Uterine smooth muscle cell (primary cell): ENCODE measurements at places on chromosomes 1 and 21. TPM values are rescaled to one million over a fixed set of nuclear protein-coding genes. Genes with fewer than 3 reads are reported as not detected.

Gene MANEAL
- total RNA-seq: 0.44 and 0.50 TPM in 2 replicates

Gene DMBX1
- total RNA-seq: not detected in 2 replicates

Gene OR2L13
- total RNA-seq: not detected in 2 replicates

Gene OR2L3
- total RNA-seq: 0.11 and 0.12 TPM in 2 replicates

Gene USH2A
- total RNA-seq: under 0.01 TPM in 1 of 2 replicates, not detected in the other

Gene P3H1
- total RNA-seq: 94.4 and 146 TPM in 2 replicates

Gene RIIAD1
- total RNA-seq: not detected in 2 replicates

Gene RGSL1
- not detected in 2 replicates for total RNA-seq

Gene OR2AK2
- total RNA-seq: 0.25 TPM in 1 of 2 replicates, not detected in the other

Gene LENEP
- total RNA-seq: 1.00 TPM in 1 of 2 replicates, not detected in the other

Gene TMPRSS3
- not detected in 2 replicates for total RNA-seq

Gene CD84
- total RNA-seq: not detected in 2 replicates

Gene MYCL
- 0.22 and 0.37 TPM in 2 replicates for total RNA-seq

Gene PLA2G2C
- under 0.01 TPM in 1 of 2 replicates, not detected in the other for total RNA-seq

Gene TMEM59
- total RNA-seq: 150 and 341 TPM in 2 replicates

Gene KCND3
- total RNA-seq: under 0.01 and 0.25 TPM in 2 replicates

Gene FCN3
- not detected in 2 replicates for total RNA-seq

Gene LMOD1
- total RNA-seq: 8.0 and 19.4 TPM in 2 replicates

Gene FAM72D
- 1.00 and 2.0 TPM in 2 replicates for total RNA-seq

Gene BCL2L15
- total RNA-seq: 0.11 and 0.12 TPM in 2 replicates

Gene CD247
- total RNA-seq: not detected in 2 replicates

Gene S100A8
- not detected in 2 replicates for total RNA-seq

Gene ADORA1
- total RNA-seq: 4.1 and 7.5 TPM in 2 replicates

Gene TPTE
- not detected in 2 replicates for total RNA-seq

Gene PAQR6
- total RNA-seq: 0.22 and 0.37 TPM in 2 replicates

Gene CHI3L2
- total RNA-seq: 0.22 and 1.2 TPM in 2 replicates

Gene AKR7A3
- 0.44 and 0.62 TPM in 2 replicates for total RNA-seq

Gene KRTAP7-1
- not detected in 2 replicates for total RNA-seq

Gene ST6GALNAC5
- total RNA-seq: 0.66 and 4.4 TPM in 2 replicates

Gene NEK2
- 17.9 and 71.9 TPM in 2 replicates for total RNA-seq

Gene S100A9
- not detected in 2 replicates for total RNA-seq

Gene FLG
- under 0.01 TPM in 1 of 2 replicates, not detected in the other for total RNA-seq

Gene SRRM1
- 40.9 and 50.1 TPM in 2 replicates for total RNA-seq

Gene CLDN19
- total RNA-seq: not detected in 2 replicates

Gene IQGAP3
- 27.6 and 83.3 TPM in 2 replicates for total RNA-seq

Gene KIF17
- total RNA-seq: 2.7 and 4.6 TPM in 2 replicates

Gene DNMT3L
- total RNA-seq: not detected in 2 replicates

Gene ABCA4
- total RNA-seq: 0.12 and 0.22 TPM in 2 replicates

Gene RHD
- 0.12 TPM in 1 of 2 replicates, not detected in the other for total RNA-seq

Gene ZNF678
- total RNA-seq: 7.5 and 8.3 TPM in 2 replicates

Gene SLC30A2
- total RNA-seq: not detected in 2 replicates

Gene RAB13
- total RNA-seq: 70.1 and 78.1 TPM in 2 replicates
